ENCODE measurements at places on chromosomes 7 and 10.
A peak's percentile ranks its signal among the peaks of the same experiment; 100 is the strongest.

DNA sequence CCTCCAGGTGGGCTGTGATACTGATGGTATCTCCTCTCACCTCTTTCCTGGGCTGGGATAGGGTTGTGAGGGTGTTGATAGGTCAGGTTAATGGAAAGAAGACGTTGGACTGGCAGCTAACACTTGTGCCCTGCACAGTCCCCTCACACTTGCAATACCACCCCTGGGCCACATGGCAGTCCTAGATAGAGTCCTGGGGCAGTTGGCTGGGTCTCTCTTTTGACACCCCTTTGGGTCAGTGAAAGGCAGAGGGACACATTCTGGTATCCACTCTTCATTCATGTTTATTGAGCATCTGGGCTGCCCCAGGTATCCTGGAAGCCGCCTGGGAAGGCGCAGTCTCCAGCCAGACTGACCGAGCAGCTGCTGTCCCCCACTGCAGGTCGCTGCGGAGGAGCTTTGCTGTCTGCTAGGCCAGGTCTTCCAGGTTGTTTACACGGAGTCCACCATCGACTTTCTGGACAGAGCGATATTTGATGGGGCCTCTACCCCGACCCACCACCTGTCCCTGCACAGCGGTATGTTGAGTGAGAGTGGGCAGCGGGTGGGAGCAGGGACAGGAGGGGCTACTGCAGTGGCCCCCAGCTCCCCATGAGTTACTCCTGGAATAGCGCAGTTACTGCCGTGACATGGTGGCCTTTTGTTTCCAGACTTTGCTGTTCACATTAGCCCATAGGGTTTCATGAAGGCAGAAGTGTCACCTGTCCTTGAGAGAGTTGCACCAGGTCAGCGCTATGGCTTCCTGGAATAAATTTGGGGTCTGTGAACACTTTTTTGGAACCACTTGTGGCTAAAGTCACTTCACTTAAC lies 19.1 kb downstream of the NACAD start:
- no peak for DNase-seq

DNA sequence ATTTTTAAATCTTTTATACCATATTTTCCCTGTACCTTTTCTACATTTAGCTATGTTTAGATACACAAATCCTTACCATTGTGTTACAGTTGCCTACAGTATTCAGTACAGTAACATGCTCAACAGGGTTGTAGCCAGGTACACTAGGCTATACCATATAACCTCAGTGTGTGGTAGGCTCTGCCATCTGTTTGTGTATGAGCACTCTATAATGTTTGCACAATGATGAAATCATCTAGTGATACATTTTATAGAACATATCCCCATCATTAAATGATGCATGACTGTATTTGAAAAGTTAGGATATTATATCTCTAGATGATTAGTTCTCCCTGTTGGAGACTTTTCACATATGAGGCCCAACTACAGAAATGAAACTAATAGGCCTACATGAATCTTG lies 188.6 kb downstream of the STK31 start:
- DNase-seq, result no peak

- DNase-seq, result no peak
Measured at GRCh38 chr10:132512693-132513345, 24.8 kb upstream of the INPP5A start.

DNA sequence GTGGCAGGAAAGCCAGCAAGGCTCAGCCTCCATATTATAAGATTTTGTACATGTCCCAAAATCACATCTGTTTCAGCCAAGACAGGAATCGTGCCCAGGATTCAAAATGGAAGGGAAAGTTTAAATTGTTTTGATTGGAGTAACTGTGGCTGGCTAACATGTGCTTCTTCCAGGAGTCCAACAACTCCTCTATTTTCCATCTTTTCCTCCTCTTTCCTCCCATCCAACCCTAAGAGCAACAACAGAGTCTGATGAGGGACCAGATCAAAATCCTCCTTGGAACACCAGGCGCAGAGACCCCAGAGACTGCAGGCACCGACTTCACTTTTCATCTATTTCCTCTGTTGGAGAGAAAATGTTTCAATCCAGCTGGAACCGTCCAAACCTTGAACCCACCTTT lies 36.0 kb upstream of the SVIL start:
- no peak for DNase-seq

GRCh38 chr10:108789336-108789735 lies 1134.0 kb downstream of the XPNPEP1 start:
- DNase-seq, result no peak

DNA sequence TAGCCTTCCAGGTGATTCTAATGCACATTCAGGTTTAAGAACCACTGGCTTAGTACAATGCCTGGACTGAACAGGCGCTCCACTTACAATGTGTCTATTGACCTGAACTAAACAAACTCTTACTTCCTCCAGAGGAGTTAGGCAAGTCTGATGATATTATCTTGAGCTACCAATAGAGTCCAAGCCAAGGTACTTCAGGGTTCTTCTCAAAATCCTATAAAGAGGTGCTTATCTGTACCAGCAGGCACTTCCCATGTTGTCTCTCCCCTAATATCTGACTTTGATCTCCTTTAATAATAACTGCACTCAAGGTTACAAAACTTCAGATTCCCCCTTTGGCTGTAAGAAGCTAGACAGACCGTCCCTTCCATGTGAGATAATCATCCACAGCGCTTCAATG lies 157.0 kb upstream of the SVIL start:
- DNase-seq, result no peak

- no peak for DNase-seq
Measured at GRCh38 chr10:88299787-88300186, 283.3 kb downstream of the RNLS start.

GRCh38 chr10:33211106-33211878 lies 123.2 kb downstream of the NRP1 start:
- DNase-seq, result peak; percentile 70

DNA sequence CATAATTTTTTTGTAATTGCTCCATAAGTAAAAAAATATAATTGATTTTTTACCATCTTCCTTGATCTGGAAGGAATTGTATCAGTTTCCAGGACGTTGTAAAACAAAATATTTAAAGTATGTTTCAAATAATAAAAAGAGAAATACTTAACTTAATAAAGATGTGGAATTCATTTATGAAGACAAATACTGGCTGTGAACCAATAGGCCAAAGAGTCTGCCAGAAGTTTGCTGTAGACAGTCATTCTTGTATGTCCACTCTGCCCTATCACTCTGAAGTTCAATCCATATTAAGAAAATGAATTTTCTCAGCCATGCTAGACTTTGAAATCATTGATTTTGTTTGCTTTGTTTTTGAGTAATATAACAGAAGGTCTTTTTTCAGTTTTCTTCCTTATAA lies 256.4 kb downstream of the TRIL start:
- DNase-seq, result no peak

GRCh38 chr7:157210682-157211081 lies 72.0 kb downstream of the UBE3C start:
- DNase-seq, result no peak

GRCh38 chr7:2106440-2106839 lies 126.3 kb downstream of the MAD1L1 start:
- no peak for DNase-seq

GRCh38 chr10:89163265-89163995 lies 43.7 kb downstream of the CH25H start:
- no peak for DNase-seq

GRCh38 chr7:10940704-10941355 lies 32.8 kb upstream of the PHF14 start:
- DNase-seq, result no peak

- no peak for DNase-seq
Measured at GRCh38 chr10:77795426-77796055, 131.0 kb downstream of the DLG5 start.

DNA sequence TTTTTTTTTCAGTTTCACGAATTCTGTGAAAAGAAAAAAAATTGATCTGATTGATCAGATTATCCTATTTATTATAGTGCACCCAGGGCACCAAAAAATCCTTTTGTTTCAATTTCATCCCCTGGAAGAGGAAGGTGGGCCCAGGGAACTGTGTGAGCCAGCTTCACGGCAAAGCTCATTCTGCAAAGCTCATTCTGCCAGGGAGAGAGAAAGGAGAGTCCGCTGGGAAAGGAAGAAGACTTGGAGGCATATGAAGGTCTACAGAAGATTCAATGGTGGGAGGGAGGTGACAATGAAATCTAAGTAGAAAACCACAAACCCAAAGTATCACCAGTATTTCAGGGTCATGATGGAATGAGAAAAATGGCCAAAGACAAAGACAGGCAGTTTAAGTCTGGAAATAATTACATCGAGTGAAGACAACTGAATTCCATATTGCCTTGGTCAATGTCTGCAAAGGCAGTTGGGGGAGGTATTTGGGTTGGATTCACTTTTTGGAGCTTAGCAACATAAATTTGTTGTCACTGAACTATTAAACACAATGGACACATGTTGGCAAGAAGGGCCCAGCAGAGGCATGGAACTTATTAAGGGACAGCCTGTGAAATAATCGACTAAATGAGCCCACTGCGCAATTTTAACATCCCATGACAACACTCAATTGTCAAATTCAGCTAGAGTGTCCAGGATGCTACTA lies 587.8 kb upstream of the MKI67 start:
- DNase-seq, result no peak

DNA sequence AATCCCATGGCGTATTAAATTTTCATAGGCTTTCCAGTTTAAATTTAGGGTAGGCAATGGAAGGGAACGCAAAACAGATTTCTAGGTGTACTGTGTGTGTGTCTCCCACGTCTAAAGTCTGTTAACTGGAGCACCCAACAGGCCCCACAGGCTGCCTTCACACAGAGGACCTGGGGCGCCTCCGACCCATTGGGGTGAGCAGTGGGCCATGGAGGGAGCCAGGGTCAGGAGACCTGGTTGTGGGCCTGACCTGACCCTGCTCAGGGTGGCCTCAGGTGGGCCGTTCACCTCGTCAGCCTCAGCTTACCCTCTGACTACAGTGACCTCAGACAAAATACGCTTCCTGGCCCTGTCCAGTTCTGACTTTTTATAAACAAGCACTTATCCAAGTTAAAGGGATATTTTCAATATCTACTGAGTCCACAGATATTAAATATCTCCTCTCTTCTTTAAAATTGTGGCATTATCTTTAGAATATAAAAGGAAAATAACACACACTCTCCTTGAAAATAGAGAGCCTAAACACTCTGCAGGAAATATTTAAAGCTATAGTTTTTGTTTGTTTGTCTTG lies 159.6 kb downstream of the EGFR start:
- DNase-seq, result no peak

DNA sequence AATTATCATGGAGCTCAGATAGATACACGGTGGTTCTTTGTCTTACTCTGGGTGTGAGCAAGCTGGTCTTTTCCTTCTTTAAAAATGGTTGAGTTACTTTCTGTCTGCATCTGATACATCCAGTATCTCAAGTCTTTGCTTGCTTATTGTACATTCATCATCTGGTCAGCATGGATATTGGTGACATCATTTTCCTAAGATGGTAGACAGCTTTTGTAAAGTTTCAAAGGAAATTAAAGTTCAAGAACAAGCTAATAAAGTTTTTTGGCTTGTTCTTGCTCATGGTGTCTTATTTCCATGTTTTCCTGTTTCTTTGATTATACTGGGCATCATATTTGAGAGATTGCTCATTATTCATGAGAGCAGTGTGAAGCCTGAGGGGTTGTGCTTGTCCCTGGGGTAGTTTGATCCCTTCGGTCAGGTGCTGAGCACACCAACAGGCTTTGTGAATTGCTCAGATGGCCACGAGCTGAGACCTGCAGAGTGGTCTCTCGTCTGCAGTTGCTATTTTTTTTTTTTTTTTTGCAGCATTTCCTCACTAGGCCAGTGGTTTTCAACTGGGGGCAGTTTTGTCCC lies 38.5 kb downstream of the MGMT start:
- no peak for DNase-seq

GRCh38 chr10:5818894-5819293 lies 5.7 kb upstream of the GDI2 start:
- DNase-seq, result no peak

- DNase-seq, result peak; percentile 77
Measured at GRCh38 chr10:77287647-77288120, 349.9 kb downstream of the KCNMA1 start.

DNA sequence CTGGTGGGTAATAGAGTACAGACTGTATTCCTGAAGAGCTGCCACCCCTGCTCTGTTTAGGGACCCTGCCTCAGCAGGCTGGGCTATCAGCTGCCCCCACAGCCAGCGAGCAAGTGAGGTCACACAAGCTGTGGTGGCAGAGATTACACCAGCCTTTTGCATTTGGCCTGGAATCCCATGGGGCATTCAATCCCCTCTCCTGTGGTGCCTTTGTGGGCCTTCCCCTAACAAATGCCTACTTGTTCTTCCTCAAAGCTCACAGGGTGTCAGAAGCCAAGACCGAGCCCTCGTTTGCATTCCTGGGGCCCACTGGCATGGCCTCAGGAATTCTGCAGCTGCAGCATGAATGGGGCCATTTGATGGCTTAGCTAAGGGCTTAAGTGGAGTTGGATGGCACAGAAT lies 212.7 kb upstream of the PHYHIPL start:
- peak; percentile 60 for DNase-seq

GRCh38 chr10:69382382-69383117 lies 34.2 kb downstream of the TACR2 start:
- DNase-seq, result no peak

DNA sequence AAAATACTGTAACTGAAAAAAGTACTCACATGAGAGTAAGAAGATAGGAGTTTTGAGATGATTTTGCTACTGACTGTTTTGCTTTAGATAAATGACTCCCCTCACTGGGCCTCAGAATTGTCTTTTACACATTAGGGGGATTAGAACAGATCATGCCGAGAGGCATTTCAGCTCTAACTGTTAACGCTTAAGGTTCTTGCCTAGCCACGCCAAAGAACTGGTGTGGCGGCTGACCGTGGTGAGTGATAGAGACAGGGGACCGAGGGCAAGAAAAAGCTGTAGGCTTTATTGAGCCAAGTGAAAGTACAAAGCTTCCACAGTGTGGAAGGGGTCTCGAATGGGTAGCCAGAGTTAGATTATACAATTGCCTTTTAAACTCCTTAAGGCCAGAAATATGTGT lies 368.5 kb upstream of the MYO3A start:
- peak; percentile 7 for DNase-seq

GRCh38 chr10:10911471-10911921 lies 106.2 kb upstream of the CELF2 start:
- DNase-seq, result peak; percentile 80

- no peak for DNase-seq
Measured at GRCh38 chr7:155918720-155919390, 106.6 kb upstream of the SHH start.

GRCh38 chr10:68301301-68301700 lies 30.6 kb upstream of the HNRNPH3 start:
- no peak for DNase-seq

GRCh38 chr7:30800785-30801252 lies 29.6 kb downstream of the MINDY4 start:
- DNase-seq, result peak; percentile 74

DNA sequence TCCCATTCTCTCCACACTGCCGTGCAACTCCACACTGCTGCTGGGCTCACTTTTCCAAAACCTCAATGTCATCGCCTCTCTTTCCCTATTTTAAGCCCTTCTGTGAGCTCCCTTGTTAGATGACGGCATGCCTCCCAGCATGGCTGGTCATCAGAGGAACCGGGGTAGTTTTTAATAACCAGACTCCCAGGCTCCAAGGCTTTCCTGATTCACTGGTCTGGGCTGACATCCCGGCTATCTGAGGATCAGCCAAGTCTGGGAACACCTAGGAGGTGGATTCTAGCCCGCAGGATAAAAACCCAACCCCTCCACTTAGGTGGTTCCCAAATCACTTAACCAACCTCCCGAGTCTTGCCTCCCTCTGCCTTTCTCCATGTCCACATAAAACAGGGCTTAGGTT lies 295.4 kb upstream of the FZD8 start:
- no peak for DNase-seq
